ENCODE measurements at places on chromosomes 1 and 21. TPM values are rescaled to one million over a fixed set of nuclear protein-coding genes. Genes with fewer than 3 reads are reported as not detected.
A peak's percentile ranks its signal among the peaks of the same experiment; 100 is the strongest.

DNA sequence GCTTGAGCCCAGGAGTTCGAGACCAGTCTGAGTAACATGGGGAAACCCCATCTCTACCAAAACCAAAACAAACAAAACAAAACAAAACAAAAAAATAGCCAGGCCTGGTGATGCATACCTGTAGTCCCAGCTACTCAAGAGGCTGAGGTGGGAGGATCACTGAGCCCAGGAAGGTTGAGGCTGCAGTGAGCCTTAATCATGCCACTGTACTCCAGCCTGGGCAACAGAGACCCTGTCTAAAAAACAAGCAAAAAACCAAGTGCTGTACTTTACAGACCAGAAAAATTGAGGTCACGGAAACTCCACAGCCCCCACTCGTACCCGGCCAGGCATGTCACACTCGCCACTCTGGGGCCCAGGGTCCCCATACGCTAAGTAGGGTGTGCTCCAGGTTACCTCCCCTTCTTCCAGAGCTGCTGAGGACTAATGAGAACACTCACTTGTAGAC lies 22.9 kb downstream of the ATP2B4 start:
- H3K27ac ChIP-seq = peak overlapping the region; percentile 34
- DNase-seq = no peak
- peaks cover 8% of the 10 kb centered on the region for H3K4me1 ChIP-seq
- no peaks in the 10 kb centered on the region for H3K27me3 ChIP-seq
- no peaks in the 10 kb centered on the region for H3K36me3 ChIP-seq
- H3K4me3 ChIP-seq = no peak overlapping the region

- H3K4me3 ChIP-seq = no peak overlapping the region
- no peak for DNase-seq
- H3K4me1 ChIP-seq = no peaks in the 10 kb centered on the region
- no peak overlapping the region for H3K27ac ChIP-seq
Measured at GRCh38 chr1:47568763-47569162, 130.9 kb downstream of the FOXD2 start.

- no peak for DNase-seq
- no peaks in the 10 kb centered on the region for H3K4me1 ChIP-seq
- H3K27ac ChIP-seq = no peak overlapping the region
- H3K36me3 ChIP-seq = no peaks in the 10 kb centered on the region
- no peaks in the 10 kb centered on the region for H3K27me3 ChIP-seq
Measured at GRCh38 chr1:85311818-85312217, 35.4 kb upstream of the BCL10 start.

UBL4B gene
- total RNA-seq = not detected

PLA2G2A gene
- 0.63 TPM for total RNA-seq

- H3K27me3 ChIP-seq = no peaks in the 10 kb centered on the region
- no peak for DNase-seq
- no peak overlapping the region for H3K4me3 ChIP-seq
Measured at GRCh38 chr1:184351416-184351975, 35.3 kb upstream of the C1orf21 start.

KIAA0319L gene
- total RNA-seq = 73.0 TPM

DNA sequence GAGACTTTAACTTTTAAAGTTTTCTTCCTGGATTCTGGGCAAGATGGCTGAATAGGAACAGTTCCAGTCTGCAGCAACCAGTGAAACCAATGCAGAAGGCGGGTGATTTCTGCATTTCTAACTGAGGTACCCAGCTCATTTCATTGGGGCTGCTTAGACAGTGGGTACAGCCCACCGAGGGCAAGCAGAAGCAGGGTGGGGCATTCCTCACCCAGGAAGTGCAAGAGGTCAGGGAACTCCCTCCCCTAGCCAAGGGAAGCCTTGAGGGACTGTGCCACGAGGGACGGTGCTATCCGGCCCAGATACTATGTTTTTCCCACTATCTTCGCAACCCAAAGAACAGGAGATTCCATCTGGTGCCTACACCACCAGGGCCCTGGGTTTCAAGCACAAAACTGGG lies 121.0 kb downstream of the VAV3 start:
- no peaks in the 10 kb centered on the region for H3K27me3 ChIP-seq
- no peak overlapping the region for H3K27ac ChIP-seq
- no peak for DNase-seq
